ENCODE measurements at places on chromosomes 2 and 18. TPM values are rescaled to one million over a fixed set of nuclear protein-coding genes. Genes with fewer than 3 reads are reported as not detected.

DNA sequence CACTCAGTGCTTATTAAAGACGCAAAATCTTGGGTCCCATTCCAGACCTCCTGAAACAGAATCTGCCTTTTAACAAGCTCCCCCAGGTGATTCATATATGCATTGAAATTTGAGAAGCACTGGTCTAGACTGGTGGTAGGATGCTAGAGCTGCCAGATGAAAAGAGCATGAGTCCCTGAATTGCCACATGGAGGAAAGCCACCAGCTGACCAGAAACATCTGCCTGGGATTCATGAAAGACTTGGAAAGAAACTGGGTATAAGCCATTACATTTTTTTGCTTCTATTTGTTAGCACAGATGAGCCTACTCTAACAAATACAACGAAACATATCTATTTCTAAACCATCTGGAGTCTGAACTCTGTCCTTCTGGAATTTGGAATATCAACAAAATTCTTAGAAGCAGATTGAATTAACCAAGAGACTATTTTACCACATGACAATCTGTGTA, 228.9 kb downstream of the RBM43 start:
- DNase-seq = no peak

Gene CABYR
- total RNA-seq = 0.83 TPM

Gene TSPYL6
- total RNA-seq = not detected

Gene GPBAR1
- total RNA-seq = 5.3 TPM

Gene FBXO15
- total RNA-seq = not detected
